ENCODE measurements at places on chromosomes 13 and 19.

DNA sequence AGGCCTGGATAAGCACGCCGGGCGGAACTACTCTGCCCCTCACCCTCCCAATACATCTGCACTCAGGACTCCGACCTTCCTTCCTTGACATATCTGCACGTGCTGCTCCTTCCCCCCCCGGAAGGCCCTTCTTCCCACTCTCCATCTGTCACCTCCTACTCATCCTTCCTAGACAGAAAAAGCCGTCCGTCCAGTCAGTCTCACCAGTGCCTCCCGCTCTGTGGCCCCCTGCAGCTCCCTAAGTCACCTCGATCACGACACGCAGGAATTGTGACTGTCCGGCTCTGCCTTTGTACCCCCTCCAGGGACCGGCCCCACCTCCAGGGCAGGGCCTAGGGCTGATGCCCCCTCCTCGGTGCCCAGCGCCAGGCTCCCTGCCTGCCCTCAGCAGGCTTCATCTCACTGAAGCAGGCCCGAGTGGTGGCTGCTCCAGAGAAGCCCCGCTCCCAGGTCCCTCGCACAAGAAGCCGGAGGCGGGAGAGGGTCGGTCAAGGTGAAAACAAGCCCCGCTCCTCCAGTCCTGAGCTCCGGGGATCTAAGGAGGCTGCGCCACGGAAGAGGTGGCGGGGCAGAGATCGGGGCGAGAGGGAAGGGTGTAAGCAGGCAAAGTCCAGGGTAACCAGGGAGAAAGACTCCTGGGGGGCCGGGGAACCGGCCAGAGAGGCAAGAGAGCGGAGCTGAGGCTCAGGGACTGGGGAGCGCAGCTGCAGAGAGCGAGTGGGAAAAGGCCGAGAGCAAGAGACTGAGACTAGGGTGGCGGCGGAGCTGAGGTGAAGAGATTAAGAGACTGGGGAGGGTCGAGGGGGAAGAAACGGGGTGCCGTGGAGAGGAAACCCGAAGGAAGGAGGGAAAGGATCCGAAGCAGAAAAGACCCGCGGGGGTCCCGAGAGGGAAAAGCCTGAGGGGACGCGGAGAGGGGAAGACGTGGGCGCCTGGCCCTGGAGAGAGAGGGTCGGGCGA, 1.1 kb downstream of the PPP6R1 start:
- no peak for DNase-seq

DNA sequence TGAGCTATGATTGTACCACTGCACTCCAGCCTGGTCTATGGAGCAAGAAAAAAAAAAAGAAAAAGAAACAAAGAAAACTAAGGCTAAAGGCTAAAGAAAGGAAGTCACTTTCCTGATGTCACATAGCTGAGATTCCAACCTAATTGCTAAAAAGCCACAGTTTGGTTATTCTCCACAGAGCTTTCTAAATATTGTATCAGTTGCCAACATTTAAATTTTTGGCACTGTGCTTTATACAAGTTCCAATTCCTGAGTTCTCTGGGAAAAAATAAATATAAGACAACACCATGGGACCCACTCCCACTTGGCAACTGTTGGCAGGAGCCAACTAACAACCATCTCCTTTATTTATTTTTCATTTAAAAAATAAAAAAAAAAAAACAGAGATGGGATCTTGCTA, 11.2 kb upstream of the LYPD3 start:
- DNase-seq: no peak

GRCh38 chr13:21971662-21972621, 301.1 kb downstream of the FGF9 start:
- no peak for DNase-seq

GRCh38 chr19:40155749-40156265, 35.4 kb upstream of the MAP3K10 start:
- no peak for DNase-seq

DNA sequence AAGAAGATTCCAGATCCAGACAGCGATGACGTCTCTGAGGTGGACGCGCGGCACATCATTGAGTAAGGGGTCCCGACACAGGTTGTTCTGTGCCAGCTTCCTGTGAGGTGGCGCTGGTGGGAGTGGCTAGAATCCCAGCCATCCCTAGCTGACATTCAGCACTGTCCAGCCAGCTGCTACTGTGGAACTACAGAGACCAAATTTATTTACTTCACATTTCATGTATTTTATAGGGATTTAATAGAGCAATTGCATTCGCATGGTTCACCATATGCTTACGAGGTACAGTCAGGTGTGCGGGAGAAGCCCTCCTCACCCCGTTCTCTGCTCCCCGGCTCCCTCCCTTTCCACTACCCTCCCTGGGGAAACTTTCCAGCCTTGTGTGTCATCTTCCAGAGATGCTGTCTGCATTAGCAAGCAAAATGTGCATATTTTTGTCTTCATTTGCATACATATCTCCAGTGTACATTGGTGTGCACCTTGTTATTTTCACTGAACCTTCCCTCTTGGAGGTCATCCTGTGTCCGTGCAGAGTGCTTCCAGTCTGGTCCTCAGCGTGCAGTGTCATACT, 47.2 kb downstream of the SMARCA4 start:
- no peak for DNase-seq

- DNase-seq: no peak
Observed at GRCh38 chr13:30002577-30002976, 152.2 kb upstream of the UBL3 start.

GRCh38 chr19:15292140-15292539, 40.2 kb downstream of the BRD4 start:
- DNase-seq: no peak

- DNase-seq: no peak
Observed at GRCh38 chr13:30745906-30746686, 10.8 kb downstream of the ALOX5AP start.

- DNase-seq: peak; percentile 94
Observed at GRCh38 chr13:38636073-38636472, 50.8 kb upstream of the FREM2 start.

DNA sequence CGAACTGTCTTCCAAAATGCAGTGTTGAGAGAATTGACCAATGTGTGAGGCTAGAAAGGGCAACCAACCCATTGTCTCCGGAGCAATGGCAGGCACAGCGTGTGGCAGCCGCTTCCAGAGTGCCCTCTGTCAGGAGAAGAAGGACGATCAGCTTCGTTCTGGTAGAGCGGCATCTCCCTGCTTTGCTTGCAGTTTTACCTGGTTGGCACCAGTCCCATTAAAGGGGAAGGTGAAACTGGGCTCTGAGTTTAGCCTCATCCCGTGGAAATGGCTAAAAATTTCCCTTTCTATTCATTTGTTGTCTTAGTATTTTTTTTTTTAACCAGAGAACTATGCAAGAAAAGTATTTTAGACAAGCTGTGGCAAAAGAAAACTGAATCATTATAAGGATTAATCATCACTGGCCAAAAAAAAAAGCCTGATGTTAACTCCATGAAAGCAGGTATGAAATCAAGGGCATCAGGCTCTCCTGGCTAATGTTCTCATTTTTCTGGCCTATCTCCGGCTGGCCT, 81.5 kb upstream of the SLC7A1 start:
- no peak for DNase-seq

DNA sequence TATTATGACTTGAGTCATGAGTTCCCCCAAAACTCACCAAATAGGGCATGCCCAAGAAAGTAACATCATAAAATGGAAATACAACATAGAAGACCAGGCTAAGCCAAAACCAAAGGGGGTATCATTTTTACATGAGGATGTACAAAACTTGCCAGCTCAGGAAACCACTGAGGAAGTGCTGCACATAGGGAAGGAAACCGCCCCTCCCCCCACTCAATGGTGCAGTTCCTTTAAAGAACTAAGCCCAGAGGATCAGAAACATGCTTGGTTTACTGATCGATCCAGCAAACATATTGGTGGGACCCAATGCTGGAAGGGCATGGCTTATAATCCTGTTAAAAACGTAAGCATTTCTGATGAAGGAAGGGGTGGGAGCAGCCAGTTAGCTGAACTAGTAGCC, 4.2 kb upstream of the ZNF486 start:
- DNase-seq: no peak

DNA sequence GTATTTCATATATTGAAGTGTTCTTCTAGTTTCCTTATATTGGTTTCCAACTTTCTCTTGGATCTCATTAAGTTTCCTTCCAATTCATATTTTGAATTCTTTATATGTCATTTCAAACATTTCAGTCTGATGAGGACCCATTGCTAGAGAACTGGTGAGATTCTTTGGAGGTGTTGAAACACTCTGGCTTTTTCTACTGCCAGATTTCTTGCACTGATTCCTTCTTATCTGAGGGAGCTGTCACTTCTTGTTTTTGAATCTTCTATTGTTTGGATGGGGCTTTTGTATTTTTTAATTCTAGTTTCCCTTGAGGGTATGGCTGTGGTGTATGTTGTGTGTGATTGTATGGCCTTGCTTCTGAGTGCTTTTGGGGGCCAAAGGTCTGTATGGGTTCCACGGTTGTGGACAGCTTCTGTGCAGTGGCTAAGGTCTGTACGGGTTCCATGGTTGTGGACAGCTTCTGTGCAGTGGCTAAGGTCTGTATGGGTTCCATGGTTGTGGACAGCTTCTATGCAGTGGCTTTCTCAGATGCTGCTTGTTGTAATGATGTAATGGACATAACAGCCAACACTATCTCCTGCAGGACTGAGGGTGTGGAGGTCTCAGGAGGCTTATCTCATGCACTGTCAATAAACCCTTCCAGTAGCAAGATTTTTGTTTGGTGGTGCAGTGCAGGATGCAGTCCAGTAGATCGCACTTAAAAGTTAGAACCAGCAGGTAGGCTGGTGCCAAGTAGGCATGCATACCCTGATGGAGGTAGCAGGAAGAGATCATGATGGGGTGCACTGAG, 36.8 kb downstream of the ACSBG2 start:
- no peak for DNase-seq

GRCh38 chr13:78339927-78340326, 263.4 kb downstream of the POU4F1 start:
- no peak for DNase-seq

DNA sequence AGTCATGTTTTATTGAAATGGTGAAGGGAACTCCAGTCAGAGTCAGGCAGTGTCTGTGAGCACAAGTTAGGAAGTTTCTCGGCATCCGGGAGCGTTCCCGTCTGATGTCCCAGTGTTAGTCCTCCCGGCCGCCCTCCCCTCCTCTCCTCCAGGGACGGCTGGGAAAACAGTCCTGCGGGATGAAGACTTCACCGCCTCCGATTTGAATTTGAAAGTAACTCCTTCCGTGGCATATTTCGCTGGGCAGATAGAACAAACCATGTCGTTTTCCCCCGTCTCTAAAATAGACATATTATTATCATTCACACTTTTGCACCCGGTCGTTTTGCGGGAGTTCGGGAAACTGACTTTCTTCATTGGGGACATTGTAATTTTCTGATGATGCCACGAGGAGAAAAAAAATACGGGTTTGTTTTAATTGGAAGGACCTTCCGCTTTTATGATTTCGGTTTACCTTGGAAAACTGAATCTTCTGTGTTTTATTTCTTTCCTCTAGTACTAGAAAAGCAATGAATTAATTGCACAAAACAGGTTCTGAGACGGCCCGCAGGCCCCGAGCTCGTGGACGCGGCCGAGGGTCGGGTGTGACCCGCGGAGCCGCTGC, 76.6 kb downstream of the ZIC5 start:
- DNase-seq: no peak

DNA sequence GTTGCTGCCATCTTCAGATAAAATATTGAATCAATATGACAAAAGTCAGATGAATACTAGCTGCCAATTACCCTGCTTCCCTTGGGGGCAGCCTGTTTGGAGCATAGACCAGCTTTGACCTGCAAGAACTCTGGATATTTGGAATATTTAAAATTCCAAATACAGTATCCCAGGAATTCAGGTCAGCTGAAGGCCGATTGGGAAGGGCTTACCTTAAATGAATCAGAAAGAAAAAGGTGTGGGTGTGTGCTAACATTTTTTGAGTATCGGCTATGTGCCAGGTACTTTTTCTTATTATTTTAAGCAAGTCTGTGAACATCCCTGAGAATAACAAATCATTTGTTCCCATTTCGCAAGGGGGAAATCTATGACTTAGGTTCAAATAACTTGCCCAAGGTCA, 1.8 kb upstream of the RUBCNL start:
- no peak for DNase-seq

DNA sequence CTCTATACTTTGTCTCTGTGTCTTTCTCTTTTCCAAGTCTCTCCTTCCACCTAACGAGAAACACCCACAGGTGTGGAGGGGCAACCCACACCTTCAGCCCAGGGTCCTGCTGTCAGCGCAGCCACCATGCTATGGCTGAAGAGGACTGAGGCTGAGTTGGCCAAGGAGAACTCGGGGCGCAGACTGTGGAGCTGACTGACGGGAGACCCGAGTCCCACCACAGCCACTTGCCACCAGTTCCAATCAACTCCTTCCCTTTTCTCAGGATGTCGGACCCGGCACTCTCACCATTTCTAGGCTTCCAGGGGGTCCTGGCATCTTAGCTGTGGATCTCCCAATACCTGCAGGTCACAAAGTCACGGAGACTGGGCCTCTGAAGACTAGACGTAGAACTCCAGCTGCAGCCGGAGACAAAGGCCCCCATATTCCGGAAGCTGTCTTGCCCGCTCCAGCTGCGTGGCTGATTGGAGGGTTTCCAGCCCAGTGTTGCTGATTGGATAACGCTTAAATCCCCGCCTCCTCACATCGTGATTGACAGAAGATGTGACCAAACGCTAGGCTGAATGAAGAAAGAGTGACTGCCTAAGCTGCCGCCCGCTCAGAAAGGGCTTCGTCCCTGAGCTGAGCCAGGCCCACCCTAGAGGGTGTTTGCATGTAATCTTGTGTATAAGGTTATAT, 63.6 kb downstream of the ZNF429 start:
- peak; percentile 76 for DNase-seq

DNA sequence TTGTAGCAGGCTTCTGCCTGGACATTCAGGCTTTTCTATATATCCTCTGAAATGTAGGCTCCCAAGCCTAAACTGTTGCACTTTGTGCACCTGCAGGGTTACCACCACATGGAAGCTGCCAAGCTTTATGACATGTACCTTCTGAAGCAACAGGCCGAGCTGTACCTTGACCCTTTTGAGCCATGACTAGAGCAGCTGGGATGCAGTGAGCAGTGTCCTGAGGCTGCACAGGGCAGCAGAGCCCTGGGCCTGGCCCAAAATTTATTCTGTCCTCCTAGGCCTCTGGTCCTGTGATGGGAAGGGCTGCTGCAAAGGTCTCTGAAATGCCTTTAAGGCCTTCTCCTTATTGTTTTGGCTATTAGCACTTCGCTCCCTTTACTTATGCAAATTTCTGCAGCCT, 23.5 kb upstream of the CD177 start:
- DNase-seq: no peak

- peak; percentile 31 for DNase-seq
Observed at GRCh38 chr13:31385540-31385939, 185.8 kb downstream of the B3GLCT start.

DNA sequence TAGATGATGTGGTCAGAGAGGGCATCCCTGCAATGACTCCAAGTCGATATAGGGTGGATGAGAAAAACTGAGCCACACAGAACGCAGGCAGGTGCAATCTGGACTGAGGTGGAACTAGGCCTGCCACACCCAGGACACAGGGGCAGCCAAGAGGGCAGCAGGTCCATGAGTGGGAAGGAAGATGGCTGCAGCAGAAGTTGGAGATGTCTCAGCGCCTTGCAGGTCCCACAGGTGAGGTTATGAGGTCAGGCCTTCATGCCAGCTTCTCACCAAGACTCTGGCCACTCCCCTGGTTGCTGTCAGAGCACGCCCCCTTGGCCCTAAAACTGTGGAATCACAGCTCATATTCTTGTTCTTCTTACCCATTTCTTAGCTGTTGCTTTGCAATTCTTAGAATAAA, 147.7 kb upstream of the VSTM2B start:
- no peak for DNase-seq
